Activated naive CD8-positive, alpha-beta T cell treated with anti-CD3 and anti-CD28 coated beads for 36 hours (primary cell): ENCODE measurements at places on chromosomes 6 and 20. TPM values are rescaled to one million over a fixed set of nuclear protein-coding genes. Genes with fewer than 3 reads are reported as not detected.
A peak's percentile ranks its signal among the peaks of the same experiment; 100 is the strongest.

- no peak overlapping the region for H3K27ac ChIP-seq
- no peak overlapping the region for H3K4me3 ChIP-seq
- no peak for DNase-seq
- peaks cover 11% of the 10 kb centered on the region for H3K27me3 ChIP-seq
- H3K4me1 ChIP-seq: no peaks in the 10 kb centered on the region
- no peaks in the 10 kb centered on the region for H3K36me3 ChIP-seq
These were observed 21.7 kb downstream of the PXDC1 start for GRCh38 chr6:3729603-3730344.

The TCF15 gene
- total RNA-seq: 0.23 TPM

The GFOD1 gene
- 13.0 TPM for total RNA-seq

GRCh38 chr6:141685416-141685815 lies 447.3 kb upstream of the GJE1 start:
- DNase-seq: no peak
- H3K27me3 ChIP-seq: no peaks in the 10 kb centered on the region
- no peaks in the 10 kb centered on the region for H3K36me3 ChIP-seq
- no peak overlapping the region for H3K4me3 ChIP-seq

The COL19A1 gene
- total RNA-seq: 0.47 TPM

DNA sequence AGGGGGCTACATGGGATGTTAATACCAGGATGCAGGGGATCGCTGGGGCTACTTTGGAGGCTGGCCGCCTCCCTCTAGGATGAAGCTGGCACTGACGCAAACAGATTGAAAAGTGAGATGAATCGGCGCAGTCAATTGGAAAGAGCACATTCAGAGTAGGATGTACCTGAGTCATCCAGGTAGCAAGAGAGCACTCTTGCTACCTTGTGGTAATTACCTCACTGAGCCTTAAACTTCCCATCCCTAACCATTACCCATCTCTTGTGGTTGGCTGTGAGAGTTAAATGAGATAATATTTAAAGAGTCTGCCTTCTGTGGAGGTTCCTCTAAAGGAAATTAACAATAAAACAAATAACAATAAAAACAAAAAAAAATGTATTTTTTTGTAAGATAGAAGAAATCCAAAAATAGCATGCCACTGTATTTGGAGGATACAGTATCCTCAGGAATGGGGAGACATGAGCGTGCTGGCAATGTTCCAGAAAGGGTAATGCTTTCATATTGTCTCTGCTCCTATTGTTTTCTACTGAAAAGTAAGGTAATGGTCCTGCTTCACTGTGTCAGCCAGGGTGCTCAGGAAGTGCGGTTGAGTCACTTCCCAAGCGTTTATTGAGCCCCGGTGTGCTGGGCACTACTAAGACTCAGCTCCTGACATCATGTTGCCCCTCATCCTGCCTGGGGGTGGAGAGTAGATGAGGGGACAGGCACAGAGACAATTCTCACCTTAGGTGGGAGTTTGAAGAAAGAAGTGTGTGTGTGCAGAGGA lies 301.1 kb downstream of the EYA4 start:
- DNase-seq: no peak
- H3K36me3 ChIP-seq: no peaks in the 10 kb centered on the region
- H3K4me1 ChIP-seq: no peaks in the 10 kb centered on the region
- peaks cover 22% of the 10 kb centered on the region for H3K27me3 ChIP-seq
- H3K27ac ChIP-seq: no peak overlapping the region

DNA sequence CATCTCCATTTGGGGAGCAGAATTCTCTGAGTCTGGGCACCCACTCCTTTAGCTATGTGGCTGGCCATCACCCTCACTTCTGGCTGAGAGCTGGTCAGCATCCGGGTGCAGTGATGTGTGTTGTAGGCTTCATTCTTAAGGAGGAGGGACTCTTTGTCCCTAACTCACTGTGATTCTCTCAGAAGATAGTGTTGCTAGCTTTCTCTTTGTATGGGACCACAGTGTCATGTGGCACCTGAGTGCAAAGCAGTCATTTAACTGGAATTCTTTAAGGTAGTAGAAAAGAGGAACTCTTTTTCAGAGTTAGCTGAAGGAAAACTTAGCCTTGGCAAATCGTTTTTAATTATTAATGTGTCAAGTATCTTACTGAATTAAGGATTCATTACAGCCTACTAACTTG lies 165.9 kb downstream of the JARID2 start:
- H3K36me3 ChIP-seq: peaks cover 39% of the 10 kb centered on the region
- H3K27me3 ChIP-seq: no peaks in the 10 kb centered on the region
- H3K4me1 ChIP-seq: peaks cover 70% of the 10 kb centered on the region
- no peak for DNase-seq

DNA sequence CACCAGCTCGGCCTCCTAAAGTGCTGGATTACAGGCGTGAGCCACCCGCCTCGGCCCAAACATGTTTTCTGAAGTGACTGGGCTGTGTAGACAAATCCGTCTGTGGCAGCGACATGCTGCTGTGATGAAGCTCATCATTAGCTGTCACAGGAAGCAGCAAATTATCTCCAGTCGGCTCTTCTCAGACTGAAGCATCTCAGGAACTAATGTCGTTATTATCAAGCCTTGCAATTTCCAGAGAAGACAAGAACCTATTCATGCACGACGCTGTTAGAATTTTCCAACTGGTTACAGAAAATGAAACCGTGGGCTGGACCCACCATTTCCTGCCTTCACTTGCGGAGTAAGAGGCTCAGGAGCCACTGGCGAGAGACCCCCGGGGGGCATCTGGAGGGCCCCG lies 17.1 kb upstream of the NTSR1 start:
- H3K36me3 ChIP-seq: no peaks in the 10 kb centered on the region
- DNase-seq: no peak
- peaks cover 2% of the 10 kb centered on the region for H3K4me1 ChIP-seq
- H3K4me3 ChIP-seq: no peak overlapping the region
- H3K27ac ChIP-seq: no peak overlapping the region

The HMGCLL1 gene
- not detected for total RNA-seq

- DNase-seq: no peak
- peaks cover 15% of the 10 kb centered on the region for H3K27me3 ChIP-seq
- H3K4me1 ChIP-seq: no peaks in the 10 kb centered on the region
- H3K4me3 ChIP-seq: no peak overlapping the region
- no peaks in the 10 kb centered on the region for H3K36me3 ChIP-seq
These were observed 148.3 kb upstream of the RIN2 start for GRCh38 chr20:19609642-19610223.

DNA sequence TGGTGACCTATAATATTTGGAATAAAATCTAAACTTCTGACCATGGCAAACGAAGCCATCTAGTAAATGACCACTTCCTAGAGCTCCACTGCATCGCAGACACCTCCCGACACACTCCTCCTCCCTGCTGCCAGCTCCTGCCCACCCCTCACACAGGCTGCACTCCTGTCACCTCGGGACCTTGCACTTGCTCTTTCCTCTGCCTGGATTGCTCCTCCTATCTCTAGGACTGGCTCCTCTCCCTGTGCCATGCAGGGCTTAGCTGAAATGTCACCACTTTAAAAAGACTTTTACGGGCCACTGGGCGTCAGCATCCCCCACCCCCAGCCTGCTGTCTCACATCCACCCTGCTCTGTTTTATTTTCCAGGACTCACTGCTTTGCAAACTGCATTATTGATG lies 87.6 kb upstream of the MC3R start:
- no peaks in the 10 kb centered on the region for H3K4me1 ChIP-seq
- no peaks in the 10 kb centered on the region for H3K36me3 ChIP-seq
- no peak overlapping the region for H3K4me3 ChIP-seq
- no peaks in the 10 kb centered on the region for H3K27me3 ChIP-seq

DNA sequence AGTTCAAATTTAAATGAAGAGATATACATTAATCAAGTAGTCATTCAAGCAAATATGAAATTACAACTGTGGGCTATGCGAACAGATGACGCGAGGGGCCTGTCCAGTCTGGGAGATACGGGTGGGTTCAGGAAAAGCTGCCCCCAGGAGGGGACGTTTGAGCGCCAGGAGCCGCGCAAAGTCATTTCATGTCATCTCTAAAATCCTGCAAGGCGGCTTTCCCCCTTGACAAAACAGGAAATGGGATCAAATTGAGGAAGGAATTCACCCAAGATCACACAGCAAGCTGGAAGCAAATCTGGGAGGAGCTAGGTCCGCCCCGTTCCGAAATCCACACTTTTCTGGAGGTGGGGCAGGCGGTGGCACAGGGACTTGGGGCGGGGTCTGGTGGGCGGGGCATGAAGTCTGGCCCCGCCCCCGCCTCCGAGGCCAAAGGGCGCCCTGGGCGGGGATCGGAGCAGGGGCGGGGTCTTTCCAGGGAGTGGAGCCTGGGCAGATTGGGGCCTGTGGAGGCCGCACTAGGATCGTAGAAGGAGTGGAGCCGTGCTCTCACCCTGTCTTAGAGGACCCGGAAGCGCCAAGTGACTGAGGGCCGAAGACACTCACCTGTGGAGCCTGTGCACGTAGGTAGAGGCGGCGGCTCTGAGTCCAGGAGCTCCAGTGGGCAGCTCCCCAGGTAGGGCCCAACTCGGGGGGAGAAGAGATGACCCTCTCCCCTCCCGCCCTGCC lies at the start of gene LPIN3:
Gene LPIN3 (plus strand): TSS at position 495 of the 729 bp plus-strand sequence. CDS start 4,983 bp downstream, outside the sequence.
- H3K27me3 ChIP-seq: peaks cover 4% of the 10 kb centered on the region
- H3K4me3 ChIP-seq: peak within 1 kb of the TSS; percentile 71
- peaks cover 7% of the 10 kb centered on the region for H3K4me1 ChIP-seq
- peak; percentile 61 for DNase-seq

DNA sequence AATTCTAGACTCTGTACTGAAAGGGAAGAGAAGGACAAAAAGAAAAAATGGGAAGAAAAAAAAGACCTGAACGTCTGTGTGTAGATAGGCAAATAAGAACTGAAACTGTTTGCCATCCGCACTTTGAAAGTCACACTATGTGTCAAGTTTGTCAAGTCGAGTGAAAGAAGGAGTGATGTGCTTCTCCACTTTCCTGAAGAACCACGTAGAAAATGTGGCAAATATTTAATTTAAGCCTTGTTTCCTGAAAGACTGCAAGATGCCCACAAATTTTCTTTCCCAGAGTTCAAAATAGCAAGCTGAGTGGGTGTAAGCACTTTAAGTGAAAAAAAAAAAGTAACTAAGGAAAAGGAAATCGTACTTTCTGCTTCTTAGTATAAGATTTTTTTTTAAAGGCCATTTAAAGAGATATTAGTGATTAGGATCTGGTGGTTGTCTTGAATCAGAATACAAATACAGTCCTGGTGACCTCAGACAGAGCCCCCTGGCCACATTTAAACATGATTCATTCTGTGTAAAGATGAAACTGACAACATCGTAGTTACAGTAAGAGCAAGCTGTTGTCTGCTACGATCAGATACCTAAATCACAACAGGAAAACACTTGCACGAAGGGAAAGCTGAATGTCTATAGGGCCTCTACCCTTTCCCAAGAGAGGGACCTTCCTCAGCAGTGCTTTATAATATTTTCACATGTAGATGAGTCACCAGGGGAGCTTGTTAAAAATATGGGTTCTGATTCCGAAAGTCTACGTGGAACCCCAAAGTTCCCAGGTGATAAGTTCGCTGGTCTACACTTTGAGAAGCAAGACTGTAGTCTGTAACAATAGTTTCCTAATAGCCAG lies 102.3 kb downstream of the HIVEP2 start:
- peak overlapping the region; percentile 64 for H3K4me3 ChIP-seq
- peak; percentile 50 for DNase-seq
- H3K4me1 ChIP-seq: peaks cover 89% of the 10 kb centered on the region

GRCh38 chr6:128882991-128883611 lies at the start of gene LAMA2:
Gene LAMA2 (plus strand): TSS chr6:128883138. CDS start chr6:128883246, 108 bp downstream.
- peak; percentile 24 for DNase-seq
- H3K4me3 ChIP-seq: peak within 1 kb of the TSS; percentile 55
- H3K27ac ChIP-seq: no peak within 1 kb of the TSS
- H3K36me3 ChIP-seq: no peaks in the 10 kb centered on the region
- H3K27me3 ChIP-seq: peaks cover 42% of the 10 kb centered on the region
- H3K4me1 ChIP-seq: peaks cover 3% of the 10 kb centered on the region
